ENCODE measurements at places on chromosomes 7 and 10. TPM values are rescaled to one million over a fixed set of nuclear protein-coding genes. Genes with fewer than 3 reads are reported as not detected.

The ERVW-1 gene
- total RNA-seq: not detected

The MMS19 gene
- 71.2 TPM for total RNA-seq

The LFNG gene
- 116 TPM for total RNA-seq

The NOM1 gene
- total RNA-seq: 31.3 TPM

The OPALIN gene
- total RNA-seq: not detected

- H3K27me3 ChIP-seq: no peaks in the 10 kb centered on the region
- H3K27ac ChIP-seq: peak overlapping the region; percentile 93
- peaks cover 5% of the 10 kb centered on the region for H3K36me3 ChIP-seq
- peaks cover 70% of the 10 kb centered on the region for H3K4me1 ChIP-seq
- peak overlapping the region; percentile 71 for H3K4me3 ChIP-seq
Measured at GRCh38 chr10:109914966-109915365, 8.3 kb downstream of the XPNPEP1 start.

DNA sequence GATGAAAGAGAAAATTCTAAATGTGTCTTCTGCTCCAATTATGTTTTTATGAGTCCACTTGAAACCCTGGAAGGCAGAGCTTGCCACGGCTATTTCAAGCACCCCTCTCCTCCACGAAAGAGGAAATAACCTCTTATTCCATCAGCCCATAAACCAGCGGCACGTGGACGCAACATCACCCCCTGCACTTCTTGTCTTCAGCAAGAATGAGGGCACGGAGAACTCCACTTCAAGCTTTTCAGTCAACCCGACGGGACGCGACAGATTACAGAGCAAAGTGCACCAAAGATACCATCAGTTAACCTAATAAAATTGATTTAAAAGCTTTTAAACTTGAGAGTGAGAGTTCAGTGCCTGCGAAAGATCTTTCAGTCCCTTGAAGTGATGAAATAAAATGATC, 406.3 kb downstream of the GALNT17 start:
- H3K27ac ChIP-seq: no peak overlapping the region
- H3K4me3 ChIP-seq: no peak overlapping the region
- DNase-seq: no peak

DNA sequence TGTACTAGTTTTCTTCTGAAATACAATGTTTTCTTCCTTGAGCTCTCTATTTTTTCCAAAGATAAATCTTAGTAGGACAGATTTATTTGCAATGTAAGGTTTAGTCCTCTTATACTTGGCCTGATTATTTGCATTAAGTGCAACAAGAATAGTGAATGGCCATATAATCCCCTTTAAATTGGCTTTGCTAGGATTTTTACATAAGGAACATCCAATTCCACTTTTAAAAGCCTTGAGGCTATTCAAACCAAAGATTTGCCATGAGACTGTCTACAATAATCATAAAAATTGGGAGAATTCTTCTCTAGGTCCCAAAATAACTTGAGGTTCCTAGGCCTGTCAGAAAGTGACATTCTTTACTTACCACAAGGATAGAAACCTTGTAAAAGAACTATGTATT, 128.6 kb upstream of the THSD7A start:
- peaks cover 5% of the 10 kb centered on the region for H3K27me3 ChIP-seq
- no peak for DNase-seq
- no peaks in the 10 kb centered on the region for H3K36me3 ChIP-seq
- H3K27ac ChIP-seq: no peak overlapping the region
- no peaks in the 10 kb centered on the region for H3K4me1 ChIP-seq
- H3K4me3 ChIP-seq: no peak overlapping the region

DNA sequence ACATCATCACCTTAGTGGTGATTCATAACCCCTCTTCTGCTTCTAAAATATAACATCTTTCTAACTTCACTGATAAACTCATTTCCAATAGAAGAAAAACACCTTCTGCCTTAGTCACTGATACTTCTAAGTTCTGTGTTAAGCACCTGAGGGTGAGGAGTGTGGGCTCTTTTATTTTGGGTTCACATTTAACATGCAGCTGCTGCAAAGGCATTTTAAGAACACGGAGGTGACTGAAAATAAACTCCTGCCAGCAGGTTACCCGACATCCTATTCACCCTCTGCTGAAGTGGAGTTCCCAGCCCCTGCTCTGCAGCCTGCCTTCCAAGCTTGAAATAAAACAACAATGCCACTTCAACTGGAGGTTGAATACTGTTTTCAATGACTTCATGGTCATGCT, 202.9 kb upstream of the PLXNA4 start:
- H3K4me1 ChIP-seq: peaks cover 7% of the 10 kb centered on the region
- H3K36me3 ChIP-seq: peaks cover 13% of the 10 kb centered on the region
- no peak overlapping the region for H3K27ac ChIP-seq
- no peaks in the 10 kb centered on the region for H3K27me3 ChIP-seq
- DNase-seq: no peak

- DNase-seq: no peak
- no peak overlapping the region for H3K4me3 ChIP-seq
- H3K36me3 ChIP-seq: no peaks in the 10 kb centered on the region
- no peak overlapping the region for H3K27ac ChIP-seq
- no peaks in the 10 kb centered on the region for H3K4me1 ChIP-seq
Measured at GRCh38 chr7:12552876-12553275, 17.6 kb upstream of the SCIN start.

GRCh38 chr10:66180581-66181318, 745.1 kb upstream of the LRRTM3 start:
- H3K4me1 ChIP-seq: peaks cover 2% of the 10 kb centered on the region
- H3K27me3 ChIP-seq: no peaks in the 10 kb centered on the region
- DNase-seq: no peak
- no peaks in the 10 kb centered on the region for H3K36me3 ChIP-seq
- H3K4me3 ChIP-seq: no peak overlapping the region
- no peak overlapping the region for H3K27ac ChIP-seq

- no peak overlapping the region for H3K27ac ChIP-seq
- H3K27me3 ChIP-seq: peaks cover 25% of the 10 kb centered on the region
- no peaks in the 10 kb centered on the region for H3K36me3 ChIP-seq
- DNase-seq: no peak
- H3K4me1 ChIP-seq: peaks cover 4% of the 10 kb centered on the region
Measured at GRCh38 chr10:16518822-16519221, 2.9 kb downstream of the C1QL3 start.

DNA sequence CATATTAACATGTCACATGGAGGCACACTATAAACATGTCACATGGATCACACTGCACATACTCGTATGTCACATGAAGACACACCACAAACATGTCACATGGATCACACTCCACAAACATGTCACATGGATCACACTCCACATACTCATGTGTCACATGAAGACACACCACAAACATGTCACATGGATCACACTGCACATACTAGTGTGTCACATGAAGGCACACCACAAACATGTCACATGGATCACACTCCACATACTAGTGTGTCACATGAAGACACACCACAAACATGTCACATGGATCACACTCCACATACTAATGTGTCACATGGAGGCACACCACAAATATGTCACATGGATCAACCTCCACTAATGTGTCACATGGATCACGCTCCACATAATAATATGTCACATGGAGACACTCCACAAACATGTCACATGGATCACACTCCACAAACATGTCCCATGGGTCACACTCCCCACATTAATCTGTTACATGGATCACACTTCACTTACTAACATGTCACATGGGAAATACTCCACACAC, 195.6 kb upstream of the PFKP start:
- H3K27me3 ChIP-seq: peaks cover 45% of the 10 kb centered on the region
- no peaks in the 10 kb centered on the region for H3K36me3 ChIP-seq
- no peaks in the 10 kb centered on the region for H3K4me1 ChIP-seq
- DNase-seq: no peak
- H3K4me3 ChIP-seq: no peak overlapping the region

GRCh38 chr7:138750473-138750872, 47.3 kb upstream of the TMEM213 start:
- peaks cover 36% of the 10 kb centered on the region for H3K4me1 ChIP-seq
- no peak overlapping the region for H3K4me3 ChIP-seq
- H3K27ac ChIP-seq: peak overlapping the region; percentile 98
- no peaks in the 10 kb centered on the region for H3K36me3 ChIP-seq
- no peak for DNase-seq

DNA sequence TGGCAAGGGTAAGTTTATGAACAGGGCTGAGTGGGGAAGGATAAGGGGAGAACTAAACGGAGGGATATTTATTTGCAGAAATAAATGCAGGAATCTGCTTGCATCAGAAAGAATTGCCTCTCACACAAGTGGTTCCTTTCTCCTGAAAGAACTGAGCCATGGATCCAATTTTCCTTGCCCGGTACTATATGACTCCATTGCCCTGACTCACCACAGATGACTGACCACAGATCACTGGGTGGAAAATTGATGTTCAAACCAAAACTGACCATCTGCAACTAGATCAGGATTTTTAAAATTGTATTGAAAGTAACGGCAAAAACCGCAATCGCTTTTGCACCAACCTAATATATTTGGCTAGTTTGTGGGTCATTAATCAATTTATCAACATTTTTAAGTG, 6.2 kb upstream of the MACC1 start:
- H3K4me3 ChIP-seq: no peak overlapping the region
- no peak overlapping the region for H3K27ac ChIP-seq
- no peak for DNase-seq
- H3K36me3 ChIP-seq: no peaks in the 10 kb centered on the region
- H3K27me3 ChIP-seq: no peaks in the 10 kb centered on the region
- H3K4me1 ChIP-seq: no peaks in the 10 kb centered on the region

GRCh38 chr10:43076876-43077420, at the start of gene RET:
TSS of gene RET (plus strand) at chr10:43077069. CDS start at chr10:43077259, 190 bp downstream.
- H3K36me3 ChIP-seq: peaks cover 4% of the 10 kb centered on the region
- peak within 1 kb of the TSS; percentile 84 for H3K4me3 ChIP-seq
- H3K27ac ChIP-seq: no peak within 1 kb of the TSS

Measured in T-helper 17 cell (primary cell).